ENCODE measurements at places on chromosomes 7 and 10. TPM values are rescaled to one million over a fixed set of nuclear protein-coding genes. Genes with fewer than 3 reads are reported as not detected.

DNA sequence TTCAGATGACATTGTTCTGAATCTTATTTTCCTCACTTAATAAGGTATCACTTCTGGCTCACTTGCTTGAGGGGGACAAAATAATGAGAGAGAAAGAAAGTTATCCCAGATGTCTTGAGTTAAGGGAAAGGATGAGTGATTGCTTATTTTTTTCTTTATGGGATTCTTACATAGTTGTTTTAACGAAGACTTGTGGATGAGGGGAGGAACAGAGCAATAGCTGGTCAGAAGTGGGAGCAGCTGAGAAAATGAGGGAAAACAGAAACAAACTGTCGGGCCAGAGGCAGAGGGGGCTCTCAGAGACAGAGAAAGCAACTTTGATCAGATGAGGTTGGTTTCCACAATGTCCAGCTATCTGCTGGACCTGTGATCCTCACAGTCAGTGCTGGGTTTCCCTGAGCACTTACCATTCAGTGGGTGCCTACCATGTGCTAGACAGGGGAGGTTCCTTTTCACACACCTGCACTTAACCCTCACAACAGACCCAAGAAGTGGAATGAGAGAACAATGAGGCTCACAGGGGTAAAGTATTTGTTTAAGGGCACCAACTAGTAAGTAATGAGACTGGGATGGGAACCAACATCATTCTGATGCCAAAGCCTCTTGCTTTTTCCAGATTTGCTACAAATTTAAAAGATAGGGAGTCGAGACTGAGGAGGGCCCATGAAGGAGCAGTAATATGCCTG, 64.2 kb downstream of the BICC1 start:
- DNase-seq = no peak

- no peak for DNase-seq
Measured at GRCh38 chr7:79862447-79863210, 272.0 kb upstream of the GNAI1 start.

- DNase-seq = peak; percentile 63
Measured at GRCh38 chr7:101542527-101543241, 86.4 kb downstream of the MYL10 start.

DNA sequence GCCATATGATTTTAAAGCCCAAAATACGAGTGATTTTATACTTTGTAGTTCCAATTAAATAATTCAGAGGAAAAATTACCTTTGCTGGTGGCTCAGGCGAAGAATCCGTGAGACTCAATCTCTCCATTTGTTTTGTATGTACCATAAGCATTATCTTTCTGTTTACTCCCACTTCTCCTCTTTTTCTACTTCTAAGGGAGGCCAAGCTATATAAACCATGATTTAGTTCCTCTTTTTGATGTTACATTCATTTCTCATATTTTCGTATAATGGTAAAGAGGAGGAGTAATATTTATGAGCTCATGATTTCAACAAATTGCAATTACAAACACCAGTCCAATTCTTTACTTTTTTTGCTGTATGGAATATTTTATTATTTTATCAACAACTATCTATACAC, 50.6 kb upstream of the TES start:
- DNase-seq = no peak

The OR6V1 gene
- polyA plus RNA-seq = not detected

- no peak for DNase-seq
Measured at GRCh38 chr10:86203162-86203905, 163.3 kb downstream of the GRID1 start.

GRCh38 chr7:108268200-108268820, 138.1 kb upstream of the LAMB4 start:
- DNase-seq = no peak

Measured in right cardiac atrium (tissue), 5 donors.